ENCODE measurements at places on chromosomes 2 and 18.

- DNase-seq: no peak
Observed at GRCh38 chr18:24679062-24679461, 218.6 kb downstream of the HRH4 start.

DNA sequence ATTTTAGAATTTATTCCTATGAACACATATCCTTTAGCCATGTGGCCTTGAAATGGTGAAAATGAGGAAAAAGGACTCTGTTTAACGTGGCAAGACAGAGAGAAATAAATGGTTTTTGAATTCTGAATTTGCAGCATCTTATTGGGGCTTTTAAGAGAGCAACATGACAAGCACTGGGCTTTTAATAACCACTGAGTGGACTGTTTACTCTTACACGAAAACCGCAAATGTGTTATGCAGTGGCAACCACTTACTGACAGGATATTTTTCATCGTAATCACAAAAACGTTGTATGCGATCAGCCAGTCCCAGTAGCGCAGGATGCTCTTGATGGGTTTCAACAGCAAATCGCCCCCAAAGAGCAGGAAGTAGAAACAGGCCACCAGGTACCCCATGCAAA is 226.6 kb downstream of the NAPG start:
- DNase-seq: no peak

DNA sequence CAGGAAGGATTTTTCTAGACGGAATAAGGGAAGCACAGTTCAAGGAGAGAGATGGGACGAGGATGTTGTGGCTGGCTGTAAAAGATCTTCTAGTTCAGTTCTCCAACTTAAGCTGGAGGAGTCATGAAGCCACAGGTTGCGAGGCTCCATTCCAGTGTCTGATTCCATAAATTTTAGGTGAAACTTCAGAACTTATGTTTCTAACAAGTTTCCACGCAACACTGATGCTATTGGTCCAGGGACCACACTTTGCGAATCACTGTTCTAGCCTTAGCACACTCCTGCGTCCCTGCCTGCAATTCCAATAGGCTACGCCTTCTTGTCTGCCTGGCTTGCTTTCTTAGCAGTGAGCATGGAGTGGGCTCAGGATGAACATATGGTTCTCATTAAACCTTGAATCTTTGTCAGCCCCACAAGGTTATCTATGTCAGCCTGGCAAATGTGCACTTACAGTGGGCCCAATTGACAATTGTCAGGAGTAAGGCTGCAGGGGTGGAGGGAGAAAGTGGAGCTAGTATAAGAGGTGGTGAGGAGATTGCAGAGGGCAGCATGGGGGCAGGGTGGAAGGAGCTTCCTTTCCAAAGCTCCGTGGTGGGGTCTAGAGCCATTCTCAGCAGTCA is 438.1 kb upstream of the ST6GAL2 start:
- DNase-seq: no peak

GRCh38 chr2:224151161-224151560 is 112.1 kb upstream of the SERPINE2 start:
- no peak for DNase-seq

- DNase-seq: no peak
Observed at GRCh38 chr18:23066060-23066459, 69.2 kb upstream of the CABLES1 start.

DNA sequence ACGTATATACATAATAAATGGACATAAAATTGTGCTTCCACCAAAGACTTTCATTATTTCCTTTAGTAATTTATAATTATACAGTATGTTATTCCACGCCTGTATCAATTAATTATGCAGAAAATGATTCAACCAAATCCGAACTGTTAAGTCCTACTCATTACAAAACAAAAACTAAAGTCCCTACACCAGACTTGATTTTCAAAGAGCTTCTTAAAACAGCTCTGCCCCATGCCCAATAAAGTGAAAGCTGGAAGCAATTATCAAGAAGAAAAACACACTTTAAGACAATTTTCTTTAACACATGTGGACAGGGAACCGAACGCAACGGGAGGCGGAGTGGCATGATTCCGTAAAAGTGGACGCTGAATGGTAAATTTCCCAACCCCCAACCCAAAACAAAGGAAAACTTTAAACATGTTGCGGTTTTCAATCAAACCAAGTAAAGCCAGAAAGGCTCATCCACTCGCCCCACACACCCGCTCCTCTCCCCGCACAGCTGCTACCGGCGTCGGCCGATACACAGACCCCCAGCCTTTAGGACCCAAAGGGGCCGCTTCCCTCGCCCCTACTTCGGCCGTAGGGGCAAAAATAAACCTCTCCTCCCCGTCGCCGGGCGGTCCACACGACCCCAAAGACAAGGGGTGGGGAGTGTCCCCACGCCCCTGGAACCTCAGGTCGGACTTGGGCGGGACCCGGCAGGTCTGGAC is 705 bp downstream of the YES1 start:
- no peak for DNase-seq

- no peak for DNase-seq
Observed at GRCh38 chr18:55781481-55781957, 193.5 kb upstream of the TCF4 start.

DNA sequence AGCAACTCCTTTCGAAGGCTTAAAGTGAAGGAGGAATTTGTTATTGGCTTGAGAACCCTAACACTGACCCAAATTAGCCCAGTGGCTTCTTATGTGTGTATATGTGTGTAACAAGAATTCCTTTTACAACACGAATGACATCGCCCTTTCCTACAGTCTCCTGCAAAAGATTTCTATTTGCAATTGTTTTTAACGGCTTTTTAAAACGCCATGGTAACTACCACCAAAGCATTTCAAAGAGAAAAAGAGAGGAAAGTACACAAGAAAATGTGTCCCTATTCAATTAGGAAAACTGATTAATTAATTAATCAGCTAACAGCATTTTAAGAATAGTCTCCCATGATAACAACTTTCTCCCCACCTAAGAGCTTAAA is 58.1 kb downstream of the PAX3 start:
- no peak for DNase-seq

DNA sequence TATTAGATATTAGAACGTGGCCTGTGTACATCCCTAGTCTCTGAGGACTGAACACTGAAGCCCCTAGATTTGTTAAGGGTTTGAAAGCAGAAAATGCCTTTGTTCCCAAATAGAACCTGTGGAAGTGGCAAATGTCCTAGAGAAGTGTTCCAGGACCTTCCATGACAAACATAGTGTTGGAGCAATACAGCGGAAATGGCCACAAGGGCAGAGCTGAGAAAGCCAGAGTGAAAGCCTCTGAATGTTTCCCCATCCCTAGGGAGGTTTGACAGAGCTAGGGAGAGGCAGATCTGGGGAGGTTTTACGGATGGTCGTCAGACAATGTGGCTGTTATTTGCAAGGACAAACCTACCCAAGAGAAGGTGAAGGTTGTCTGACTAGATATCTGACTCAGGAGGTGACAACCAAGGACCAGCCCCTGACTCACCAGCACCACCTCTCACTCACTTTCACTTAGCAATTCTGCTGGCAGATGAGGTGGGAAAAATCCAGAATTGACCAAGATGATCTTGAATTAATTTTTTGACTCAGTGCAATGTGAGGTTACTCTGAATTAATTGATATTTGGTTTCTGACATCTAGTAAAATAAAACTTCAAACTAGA is 24.1 kb downstream of the RBM43 start:
- DNase-seq: no peak

DNA sequence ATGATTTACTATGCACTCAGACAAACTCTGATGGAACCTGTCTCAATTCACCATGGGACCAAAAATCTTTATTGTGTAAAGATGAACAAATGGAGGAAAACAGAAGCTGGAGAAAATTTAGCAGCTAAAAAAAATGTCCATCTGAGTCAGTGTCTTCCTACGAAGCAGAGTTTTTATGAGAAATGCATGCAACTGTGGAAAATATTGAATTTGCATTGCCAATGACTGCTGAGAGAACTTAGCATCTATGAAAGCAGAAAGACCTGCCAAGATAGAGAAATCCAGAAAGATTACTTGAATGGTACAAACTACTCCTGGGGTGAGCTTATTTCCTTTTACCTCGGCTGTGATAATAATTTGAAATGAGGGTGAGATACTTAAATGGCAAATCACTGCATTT is 289.7 kb upstream of the GCFC2 start:
- no peak for DNase-seq

- DNase-seq: no peak
Observed at GRCh38 chr2:170710609-170710979, 4.5 kb upstream of the SP5 start.

DNA sequence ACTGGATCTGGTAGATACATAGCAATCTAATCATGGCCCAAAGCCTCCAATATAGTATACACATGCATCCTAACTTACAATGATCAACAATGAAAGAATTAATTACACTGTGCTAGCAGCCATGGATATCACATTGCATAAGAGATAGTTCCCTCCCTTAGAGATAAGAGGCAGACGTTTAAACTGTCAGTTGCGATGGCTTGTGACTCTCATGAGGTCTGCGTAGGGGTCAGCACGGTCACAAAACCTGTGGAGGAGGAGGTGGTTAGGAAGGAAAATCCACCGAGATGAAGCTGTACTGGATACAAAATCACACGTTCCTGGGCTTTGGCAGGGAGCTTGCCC is 800 bp upstream of the RALB start:
- no peak for DNase-seq

DNA sequence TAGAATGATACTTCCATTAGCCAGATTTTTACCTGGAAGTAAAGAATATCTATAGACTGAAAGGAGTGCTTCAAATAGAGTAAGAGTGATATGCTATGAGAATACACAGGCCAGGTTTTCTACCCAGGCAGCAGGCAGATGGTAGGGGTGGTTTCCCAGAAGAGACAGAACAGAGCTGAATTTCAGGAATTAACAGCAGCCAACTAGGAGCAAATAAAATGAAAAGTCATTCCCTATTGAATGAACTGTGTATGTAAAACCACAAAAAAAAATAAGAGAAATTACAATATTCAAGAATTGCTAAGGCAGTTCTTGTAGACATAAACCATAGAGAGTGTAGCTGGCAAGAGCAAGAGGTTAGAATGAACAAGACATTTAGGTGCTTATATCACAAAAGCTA is 336.8 kb downstream of the KCNJ3 start:
- no peak for DNase-seq

GRCh38 chr2:89850881-89851582 is 1159.6 kb downstream of the RPIA start:
- DNase-seq: no peak

DNA sequence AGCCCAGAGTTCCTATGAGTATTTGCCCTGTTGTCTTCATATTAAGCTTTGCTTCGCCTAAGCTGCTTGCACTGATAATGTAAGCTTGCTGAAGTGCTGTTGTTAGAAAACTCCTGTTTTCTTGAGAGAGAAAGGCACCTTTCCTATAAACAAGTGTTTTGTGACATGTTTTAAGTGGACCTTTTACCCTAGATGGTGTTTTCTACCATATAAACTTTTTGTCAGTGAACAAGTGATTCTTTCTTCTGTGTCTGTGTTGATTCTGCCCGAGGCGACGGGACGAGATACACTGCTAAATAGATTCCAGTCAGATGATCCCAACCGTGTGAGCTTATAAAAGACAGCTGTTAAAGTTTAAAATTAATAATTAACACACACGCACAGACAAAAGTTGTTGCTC is 24.1 kb downstream of the CABLES1 start:
- DNase-seq: no peak

DNA sequence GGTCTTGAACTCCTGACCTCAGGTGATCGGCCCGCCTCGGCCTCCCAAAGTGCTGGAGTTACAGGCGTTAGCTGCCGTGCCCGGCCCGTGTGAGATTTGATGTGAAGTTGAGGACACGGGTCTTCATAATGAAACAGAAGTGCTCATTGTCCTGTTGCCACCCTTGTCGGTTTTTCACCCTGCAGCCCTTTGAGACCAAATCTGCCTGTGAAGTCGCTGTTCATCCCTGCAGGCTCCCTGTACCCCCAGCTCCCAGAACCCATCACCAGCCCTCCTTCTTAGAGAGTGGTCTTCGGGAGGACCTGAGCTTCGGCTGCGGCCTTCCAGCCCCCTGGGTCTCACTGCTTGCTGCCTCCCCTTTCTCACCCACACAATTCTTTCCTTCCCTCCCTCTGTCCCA is 325.2 kb downstream of the GBX2 start:
- no peak for DNase-seq

DNA sequence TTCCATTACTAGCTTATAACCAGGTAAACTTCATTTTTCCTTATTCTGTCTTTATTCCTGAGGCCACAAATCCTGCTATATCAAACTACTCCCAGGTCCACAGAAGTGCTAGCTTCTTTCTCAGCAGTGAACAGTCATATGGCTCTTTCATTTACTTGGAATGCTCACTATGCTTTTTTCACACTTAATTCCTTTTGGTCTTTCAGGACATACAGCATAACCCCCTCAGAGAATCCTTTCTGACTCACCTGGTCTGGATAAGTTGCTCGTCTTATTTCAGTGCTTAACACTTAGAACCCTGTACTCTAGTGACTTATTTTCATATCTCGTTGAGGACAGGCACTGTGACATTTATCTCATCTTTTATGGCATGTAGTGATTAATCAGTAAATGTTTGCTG is 325.0 kb upstream of the UBE2E3 start:
- DNase-seq: no peak

- DNase-seq: no peak
Observed at GRCh38 chr2:69165091-69165880, 152.3 kb downstream of the ANTXR1 start.
